ENCODE measurements at places on chromosomes 4 and X.
A peak's percentile ranks its signal among the peaks of the same experiment; 100 is the strongest.

GRCh38 chr4:156568041-156568440, 403.6 kb downstream of the PDGFC start:
- peak; percentile 62 for DNase-seq

DNA sequence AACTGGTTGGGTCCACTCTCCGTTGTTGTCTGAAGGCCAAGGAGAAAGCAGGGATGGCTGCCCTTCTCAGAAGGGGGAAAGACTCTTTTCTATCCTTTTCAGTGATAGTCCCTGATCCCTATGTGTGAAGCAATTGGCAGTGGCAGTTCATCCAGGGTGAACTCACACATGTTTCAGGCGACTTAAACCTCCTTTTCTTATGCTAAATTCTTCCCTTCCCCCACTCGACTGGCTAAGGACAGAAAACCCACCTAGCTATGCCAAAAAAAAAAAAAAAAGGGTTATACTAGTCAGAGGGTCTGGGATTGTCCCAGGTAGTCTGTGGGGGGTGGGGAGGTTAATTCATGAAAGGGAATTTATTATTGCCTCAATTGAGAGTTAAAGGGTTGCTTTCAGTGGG, 12.2 kb upstream of the ZNF280C start:
- no peak for DNase-seq

GRCh38 chr4:14853176-14853943, 148.9 kb upstream of the CPEB2 start:
- DNase-seq = peak; percentile 90

- no peak for DNase-seq
Measured at GRCh38 chrX:51824061-51824460, 69.4 kb upstream of the MAGED1 start.

DNA sequence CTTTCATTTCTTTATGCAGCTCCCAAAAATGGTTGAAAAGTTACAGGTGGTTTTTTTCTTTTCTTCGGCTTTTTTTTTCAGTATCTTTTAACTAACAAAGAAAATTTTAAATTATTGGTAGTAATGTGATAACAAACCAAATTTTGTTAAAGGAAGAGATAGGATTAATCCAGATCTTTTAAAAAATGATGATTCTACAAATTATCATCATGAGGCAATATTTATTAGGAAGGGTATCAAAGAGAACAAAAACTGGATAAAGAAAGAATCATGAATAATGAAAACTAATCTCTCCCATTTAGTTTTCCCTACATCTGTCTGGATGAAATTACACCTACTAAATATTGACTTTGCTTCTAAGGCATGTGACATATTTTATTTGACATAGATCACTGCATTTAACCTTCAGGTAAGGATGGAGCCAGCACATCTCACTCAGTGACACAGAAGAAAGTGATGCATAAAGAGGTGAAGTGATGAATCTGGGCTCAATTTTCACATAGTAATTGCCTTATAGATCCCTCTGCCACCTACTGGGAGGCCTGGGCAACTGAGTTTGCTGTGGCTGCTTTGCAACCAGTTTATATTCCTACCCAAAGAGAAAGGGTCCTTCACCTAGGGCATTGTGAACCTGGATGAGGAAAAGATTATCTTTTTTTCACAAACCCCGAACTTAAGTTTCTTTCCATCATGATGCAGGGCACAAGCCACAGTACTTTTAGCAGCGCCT, 155.6 kb downstream of the HNRNPD start:
- no peak for DNase-seq
